ENCODE measurements at places on chromosomes 1 and 21. TPM values are rescaled to one million over a fixed set of nuclear protein-coding genes. Genes with fewer than 3 reads are reported as not detected.

- no peak for DNase-seq
- peaks cover 73% of the 10 kb centered on the region for H3K27me3 ChIP-seq
- no peak overlapping the region for H3K4me3 ChIP-seq
Measured at GRCh38 chr1:110074166-110074565, 3.7 kb upstream of the ALX3 start.

DNA sequence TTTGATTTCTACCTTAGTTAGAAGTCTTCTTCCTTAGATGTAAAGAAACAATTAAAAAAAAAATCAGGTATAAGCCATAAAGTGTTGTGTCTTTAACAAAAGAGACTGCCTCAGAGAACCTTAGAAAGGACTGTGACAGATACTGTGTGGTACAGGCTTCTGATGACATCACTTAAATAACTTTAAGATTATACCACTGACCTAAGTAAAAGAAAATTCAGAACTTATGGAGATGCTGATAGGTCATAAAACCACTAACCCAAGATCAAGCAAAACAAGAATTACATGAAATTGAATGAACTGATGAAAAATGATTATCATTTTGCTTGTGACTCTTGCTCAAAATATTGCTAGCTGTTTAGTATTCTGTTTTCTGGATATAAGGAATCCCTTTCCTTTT is 220.8 kb downstream of the NRIP1 start:
- no peak overlapping the region for H3K27ac ChIP-seq
- H3K4me1 ChIP-seq: no peaks in the 10 kb centered on the region
- no peak for DNase-seq
- no peaks in the 10 kb centered on the region for H3K27me3 ChIP-seq
- H3K4me3 ChIP-seq: no peak overlapping the region

The NKAIN1 gene
- 0.28 TPM for total RNA-seq

- no peak for DNase-seq
- H3K4me3 ChIP-seq: no peak overlapping the region
- H3K27ac ChIP-seq: no peak overlapping the region
- H3K4me1 ChIP-seq: no peaks in the 10 kb centered on the region
- no peaks in the 10 kb centered on the region for H3K36me3 ChIP-seq
Measured at GRCh38 chr21:33063375-33063883, 6.5 kb upstream of the OLIG1 start.

The EVI5 gene
- total RNA-seq: 48.2 TPM

The CNTN2 gene
- 2.6 TPM for total RNA-seq

The ABCD3 gene
- total RNA-seq: 29.9 TPM

The FNDC5 gene
- 10.2 TPM for total RNA-seq

The NPPB gene
- total RNA-seq: not detected

The KRTAP19-3 gene
- not detected for total RNA-seq

The PKLR gene
- not detected for total RNA-seq

The CRYAA gene
- not detected for total RNA-seq

The TNFRSF8 gene
- 0.68 TPM for total RNA-seq

DNA sequence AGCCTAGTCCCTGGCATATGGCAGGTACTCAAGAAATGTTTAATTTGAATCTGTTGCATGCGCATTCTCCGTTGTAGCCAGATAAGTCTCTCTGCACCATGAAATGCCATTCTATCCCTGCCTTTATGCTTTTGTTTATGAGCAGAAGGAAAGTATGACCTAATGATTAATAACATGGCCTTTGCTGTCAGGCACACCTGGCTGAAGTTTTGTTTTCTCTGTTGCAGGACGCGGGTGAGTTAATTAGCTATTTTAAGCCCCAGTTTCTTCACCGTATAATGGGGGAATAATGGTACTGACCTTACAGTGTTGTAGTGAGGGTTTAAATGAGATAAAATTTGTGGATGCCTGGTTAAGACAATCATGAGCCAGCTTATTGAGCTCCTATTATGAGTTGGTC is 87.7 kb downstream of the ST6GALNAC3 start:
- no peak overlapping the region for H3K27ac ChIP-seq
- no peak for DNase-seq
- H3K36me3 ChIP-seq: no peaks in the 10 kb centered on the region
- no peaks in the 10 kb centered on the region for H3K27me3 ChIP-seq
- H3K4me3 ChIP-seq: no peak overlapping the region

DNA sequence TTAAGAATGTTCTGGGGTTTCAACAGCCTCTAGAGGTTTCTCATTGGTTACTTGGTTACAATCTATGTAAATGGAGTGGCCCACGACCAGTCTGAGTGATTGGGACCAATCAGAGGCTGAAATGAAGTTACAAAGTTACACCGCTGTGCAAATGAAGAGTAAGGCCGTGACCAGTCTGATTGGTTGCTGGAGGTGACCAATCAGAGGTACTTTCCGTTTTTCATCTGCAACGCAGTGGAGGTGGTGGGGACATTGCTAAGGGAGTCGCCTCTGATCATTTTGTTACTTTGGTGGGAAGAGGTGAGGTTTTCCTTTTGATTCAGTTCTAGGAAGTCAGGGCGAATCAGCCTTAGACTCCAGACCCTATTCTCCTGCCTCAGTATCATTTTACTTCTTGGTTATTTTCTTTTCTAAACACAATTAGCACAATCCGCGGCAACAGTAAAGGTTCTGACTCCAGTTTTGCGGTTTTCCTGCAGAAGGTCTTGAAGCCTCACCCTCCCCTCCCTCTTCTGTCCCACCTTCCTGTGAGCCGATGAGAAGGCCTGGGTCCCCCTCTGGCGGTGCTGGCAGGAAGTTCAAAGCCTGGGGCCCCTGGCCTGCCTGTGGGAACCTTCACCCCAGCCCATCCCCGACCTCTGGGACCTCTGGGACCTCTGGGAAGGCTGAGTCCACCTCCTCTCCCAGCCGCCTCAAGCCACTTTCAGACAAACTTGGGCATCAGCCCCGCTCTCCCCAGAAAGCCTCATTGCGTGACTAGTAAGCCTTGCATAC is 38.7 kb upstream of the TTC34 start:
- H3K4me3 ChIP-seq: no peak overlapping the region
- no peaks in the 10 kb centered on the region for H3K36me3 ChIP-seq
- no peaks in the 10 kb centered on the region for H3K27me3 ChIP-seq

DNA sequence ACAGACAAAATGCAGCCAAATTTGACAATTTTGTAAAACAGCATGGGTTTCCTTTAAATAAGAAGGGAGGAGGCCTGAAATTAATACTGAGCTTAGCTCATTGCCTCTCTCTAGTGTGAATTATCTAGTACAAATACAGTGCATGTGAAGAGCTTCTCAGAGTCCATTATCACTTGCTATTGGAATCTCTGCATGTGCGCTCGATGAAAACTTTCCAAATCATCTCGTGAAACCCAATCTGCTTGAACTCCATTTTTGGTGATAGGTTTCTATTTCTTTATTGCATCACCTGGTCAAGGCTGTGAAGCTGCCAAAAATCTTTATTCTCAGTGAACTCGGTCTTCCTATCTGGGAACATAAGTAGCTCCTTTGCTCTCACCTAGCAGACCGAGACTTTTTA is 49.5 kb upstream of the LYPLAL1 start:
- no peaks in the 10 kb centered on the region for H3K36me3 ChIP-seq
- H3K27ac ChIP-seq: no peak overlapping the region
- no peaks in the 10 kb centered on the region for H3K4me1 ChIP-seq
- H3K27me3 ChIP-seq: no peaks in the 10 kb centered on the region

GRCh38 chr1:162587761-162588260 is 26.3 kb downstream of the UAP1 start:
- H3K27ac ChIP-seq: no peak overlapping the region
- H3K36me3 ChIP-seq: peaks cover 4% of the 10 kb centered on the region
- H3K4me1 ChIP-seq: no peaks in the 10 kb centered on the region
- no peak overlapping the region for H3K4me3 ChIP-seq
- no peak for DNase-seq
- no peaks in the 10 kb centered on the region for H3K27me3 ChIP-seq

Measured in sigmoid colon (tissue), 7 donors.